ENCODE measurements at places on chromosomes 2 and 18.
A peak's percentile ranks its signal among the peaks of the same experiment; 100 is the strongest.

GRCh38 chr2:59961746-59962145 lies 591.7 kb downstream of the BCL11A start:
- DNase-seq, result no peak

DNA sequence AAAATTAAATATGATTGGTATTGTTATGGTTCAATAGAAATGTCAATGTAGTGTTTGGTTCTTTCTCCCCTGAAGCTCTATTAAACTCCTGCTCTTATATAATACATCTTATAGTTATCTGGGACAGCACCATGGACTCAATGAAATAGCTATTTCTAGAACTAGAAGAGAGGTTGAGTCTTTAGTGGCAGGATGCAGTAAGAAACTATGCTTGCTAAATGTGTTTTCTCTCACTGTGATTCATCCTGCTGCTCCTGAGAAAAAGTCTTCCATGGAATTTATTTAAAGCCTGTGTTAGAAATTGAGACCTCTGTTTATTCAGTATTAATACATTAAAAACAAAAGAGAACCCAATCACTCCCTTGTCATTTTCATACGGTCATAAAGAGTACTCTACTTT lies 61.5 kb downstream of the G6PC2 start:
- DNase-seq, result no peak

DNA sequence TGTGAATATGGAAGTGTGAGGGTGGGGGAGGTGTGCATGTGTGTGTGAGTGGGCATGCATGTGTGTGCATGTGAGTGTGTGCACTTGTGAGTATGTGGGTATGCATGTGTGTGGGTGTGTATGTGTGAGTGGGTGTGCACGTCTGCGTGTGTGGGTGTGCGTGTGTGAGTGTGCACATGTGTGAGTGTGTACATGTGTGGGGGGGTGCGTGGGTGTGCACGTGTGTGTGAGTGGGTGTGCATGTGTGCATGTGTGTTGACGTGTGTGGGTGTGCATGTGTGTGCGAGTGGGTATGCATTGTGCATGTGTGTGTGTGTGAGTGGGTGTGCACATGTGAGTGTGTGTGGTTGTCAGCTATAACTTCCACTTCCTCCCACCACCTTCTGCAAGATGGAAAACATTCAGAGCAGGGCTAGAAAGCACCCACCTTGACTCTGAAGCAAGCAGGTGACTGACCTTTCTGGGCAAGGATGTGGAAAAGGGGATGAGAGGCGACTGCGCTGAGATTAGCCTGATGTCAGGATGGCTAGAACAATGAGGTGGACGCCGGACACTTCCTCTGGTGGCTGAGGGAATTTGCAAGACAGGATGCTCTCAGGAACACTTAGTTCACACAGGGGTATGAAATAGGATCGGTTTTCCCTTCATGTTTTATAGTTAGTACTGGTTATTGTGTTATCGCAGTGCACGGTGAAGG lies 103.6 kb downstream of the ACKR3 start:
- DNase-seq, result no peak

DNA sequence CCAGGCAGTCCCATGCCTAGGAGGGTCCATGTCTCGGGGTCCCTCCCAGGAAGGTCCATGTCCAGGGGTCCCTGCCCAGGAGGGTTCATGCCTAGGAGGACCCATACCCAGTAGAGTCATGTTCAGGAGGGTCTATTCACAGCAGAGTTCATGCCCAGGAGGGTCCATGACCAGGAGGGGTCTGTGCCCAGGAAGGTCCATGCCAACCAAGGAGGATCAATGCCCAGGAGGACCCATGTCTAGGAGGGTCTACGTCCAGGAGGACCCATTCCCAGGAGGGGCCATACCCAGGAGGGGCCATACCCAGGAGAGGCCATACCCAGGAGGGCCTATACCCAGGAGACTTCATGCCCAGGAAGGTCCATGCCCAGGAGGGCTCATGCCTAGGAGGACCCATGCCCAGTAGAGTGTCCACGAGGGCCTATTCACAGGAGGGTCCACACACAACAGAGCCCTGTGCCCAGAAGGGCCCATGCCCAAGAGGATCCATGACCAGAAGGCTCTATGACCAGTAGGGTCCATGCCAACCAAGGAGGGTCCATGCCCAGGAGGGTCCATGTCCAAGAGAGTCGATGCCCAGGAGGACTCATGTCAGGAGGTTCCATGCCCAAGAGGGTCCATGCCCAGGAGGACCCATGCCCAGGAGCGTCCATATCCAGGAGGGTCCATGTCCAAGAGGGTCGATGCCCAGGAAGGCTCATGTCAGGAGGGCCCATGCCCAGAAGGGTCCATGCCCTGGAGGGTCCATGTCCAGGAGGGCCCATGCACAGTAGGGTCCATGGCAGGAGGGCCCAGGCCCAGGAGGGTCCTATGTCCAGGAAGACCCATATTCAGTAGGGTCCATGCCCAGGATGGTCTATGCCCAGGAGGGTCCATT lies 10.1 kb downstream of the GPR35 start:
- no peak for DNase-seq

DNA sequence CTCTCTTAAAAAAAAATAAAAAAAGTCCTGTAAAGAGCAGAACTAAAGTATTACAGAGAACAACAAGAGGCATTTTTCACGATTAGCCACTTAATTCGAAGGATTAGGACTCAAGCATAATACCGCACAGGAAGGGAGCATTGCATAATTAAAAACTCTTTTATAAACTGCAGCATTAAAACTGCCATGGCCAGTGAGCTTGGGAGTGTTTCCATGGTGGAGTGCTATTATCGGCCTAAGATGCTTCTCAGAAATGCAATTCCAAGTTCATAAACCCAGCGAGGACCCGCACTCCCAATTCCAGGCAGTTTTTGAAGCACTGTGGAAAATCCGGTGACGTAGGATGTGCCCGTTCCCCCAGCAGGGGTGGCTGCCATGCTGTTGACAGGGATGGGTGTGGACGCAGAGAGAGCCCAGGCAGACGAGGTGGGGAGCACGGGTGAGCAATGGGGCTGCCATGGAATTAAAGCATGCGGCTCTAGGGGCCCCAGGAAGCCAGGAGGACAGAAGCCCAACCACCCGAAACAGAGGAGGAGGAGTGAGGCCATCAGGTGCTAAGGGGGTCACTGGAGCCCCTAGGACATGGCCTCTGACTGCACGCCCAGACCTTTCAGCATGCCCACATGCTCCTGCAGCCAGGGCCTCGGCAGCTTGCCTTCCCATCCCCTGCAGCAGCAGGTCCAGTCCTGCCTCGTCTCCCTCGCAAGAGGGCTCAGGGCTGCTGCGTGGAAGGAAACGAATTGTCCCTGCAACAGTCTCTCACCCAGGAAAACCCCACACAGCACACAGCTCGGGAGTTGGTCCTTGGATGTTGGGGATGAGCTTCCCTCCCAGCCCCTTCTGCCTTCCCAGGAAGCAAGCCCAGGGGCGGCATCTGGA lies 233.4 kb downstream of the NDUFA10 start:
- no peak for DNase-seq

GRCh38 chr18:10100941-10101701 lies 187.3 kb downstream of the VAPA start:
- DNase-seq, result no peak

DNA sequence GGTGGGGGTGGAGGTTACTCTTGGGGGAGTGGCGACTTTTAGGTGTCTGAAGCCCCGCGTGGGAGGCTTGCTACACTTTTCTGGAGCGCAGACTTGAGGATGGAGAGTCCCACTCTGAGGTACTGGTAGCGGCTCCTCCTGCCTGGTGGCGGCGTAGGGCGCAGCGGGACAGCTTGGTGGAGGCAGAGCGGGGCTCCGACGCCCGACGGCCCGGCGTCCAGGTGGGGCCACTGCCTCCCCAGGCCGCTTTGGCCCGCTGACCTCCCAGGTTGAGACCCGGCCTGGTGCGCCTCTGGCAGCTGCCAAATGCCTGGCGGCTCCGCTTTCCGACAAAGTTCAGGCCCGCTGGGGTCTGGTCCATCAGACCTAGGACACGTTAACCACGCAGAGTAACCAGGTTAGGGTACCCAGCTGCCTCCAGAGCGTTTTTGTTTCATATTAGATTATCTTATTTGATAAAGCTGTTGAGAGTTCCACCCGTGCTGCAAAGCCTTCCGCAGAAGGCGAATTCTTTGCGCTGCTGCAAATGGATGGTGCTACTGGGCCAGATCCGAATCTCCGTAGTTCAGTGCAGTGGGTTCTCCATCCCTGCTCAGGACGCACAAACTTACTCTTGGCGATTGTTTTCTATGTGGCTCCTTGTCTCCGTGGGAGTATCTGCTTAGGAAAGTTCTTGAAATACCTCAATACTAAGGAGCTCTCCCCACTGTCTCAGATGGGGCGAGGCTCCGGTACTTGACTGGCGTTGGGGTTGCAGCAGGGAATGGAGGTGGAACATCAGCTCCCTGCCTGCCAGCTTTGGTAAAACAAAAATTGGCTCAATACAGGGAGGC lies 405.9 kb downstream of the XIRP2 start:
- no peak for DNase-seq

DNA sequence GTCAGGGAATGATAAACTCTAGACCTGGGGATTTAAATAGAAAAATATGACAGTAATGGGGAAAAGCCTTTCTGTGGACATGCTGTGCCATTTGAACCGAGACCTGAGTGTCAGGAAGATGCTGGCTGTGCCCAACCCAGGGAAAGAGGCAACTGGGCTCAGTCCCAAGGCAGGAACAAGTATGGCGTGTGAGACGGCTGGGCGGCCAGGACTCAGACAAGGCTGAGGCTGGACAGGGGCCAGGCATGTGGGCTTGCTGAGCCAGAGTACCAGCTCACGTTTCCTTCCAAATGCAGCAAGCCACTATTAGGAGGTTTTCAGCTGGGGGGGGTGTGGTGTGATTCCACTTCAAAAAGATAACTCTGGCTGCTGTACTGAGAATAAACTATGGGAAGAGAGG lies 92.4 kb downstream of the INPP5D start:
- DNase-seq, result no peak

DNA sequence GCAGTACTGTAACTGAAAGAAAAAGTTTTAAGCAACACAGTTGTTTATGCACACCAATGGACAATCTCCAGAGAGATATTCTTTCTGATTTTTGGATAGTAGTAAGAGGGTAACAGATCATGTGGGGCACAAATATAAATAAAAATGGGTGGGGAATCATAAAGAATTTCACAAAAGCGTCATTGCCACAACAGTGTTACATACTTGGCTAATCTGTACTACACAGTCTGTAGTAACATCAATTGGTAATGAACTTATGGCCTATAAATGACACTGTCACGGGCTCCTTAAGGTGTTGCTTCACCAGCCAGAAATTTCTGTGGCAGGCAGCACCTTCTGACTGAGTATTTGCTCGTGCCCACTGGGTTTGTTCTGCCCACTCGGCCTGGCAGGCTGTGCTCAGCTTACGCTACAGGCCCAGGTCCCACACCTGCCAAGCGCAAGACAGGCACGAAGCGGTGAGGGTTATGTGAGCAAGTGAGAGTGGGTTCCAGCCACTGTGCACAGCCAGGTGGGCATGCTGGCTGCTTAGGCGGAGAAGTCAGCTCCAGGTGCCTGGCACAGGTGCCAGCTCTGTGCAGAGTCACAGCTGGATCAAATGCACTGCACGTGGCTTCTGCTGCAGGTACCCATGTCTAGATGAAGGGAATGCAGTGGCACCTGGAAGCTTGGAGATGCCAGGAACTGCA lies 532.5 kb upstream of the SLC39A10 start:
- no peak for DNase-seq

DNA sequence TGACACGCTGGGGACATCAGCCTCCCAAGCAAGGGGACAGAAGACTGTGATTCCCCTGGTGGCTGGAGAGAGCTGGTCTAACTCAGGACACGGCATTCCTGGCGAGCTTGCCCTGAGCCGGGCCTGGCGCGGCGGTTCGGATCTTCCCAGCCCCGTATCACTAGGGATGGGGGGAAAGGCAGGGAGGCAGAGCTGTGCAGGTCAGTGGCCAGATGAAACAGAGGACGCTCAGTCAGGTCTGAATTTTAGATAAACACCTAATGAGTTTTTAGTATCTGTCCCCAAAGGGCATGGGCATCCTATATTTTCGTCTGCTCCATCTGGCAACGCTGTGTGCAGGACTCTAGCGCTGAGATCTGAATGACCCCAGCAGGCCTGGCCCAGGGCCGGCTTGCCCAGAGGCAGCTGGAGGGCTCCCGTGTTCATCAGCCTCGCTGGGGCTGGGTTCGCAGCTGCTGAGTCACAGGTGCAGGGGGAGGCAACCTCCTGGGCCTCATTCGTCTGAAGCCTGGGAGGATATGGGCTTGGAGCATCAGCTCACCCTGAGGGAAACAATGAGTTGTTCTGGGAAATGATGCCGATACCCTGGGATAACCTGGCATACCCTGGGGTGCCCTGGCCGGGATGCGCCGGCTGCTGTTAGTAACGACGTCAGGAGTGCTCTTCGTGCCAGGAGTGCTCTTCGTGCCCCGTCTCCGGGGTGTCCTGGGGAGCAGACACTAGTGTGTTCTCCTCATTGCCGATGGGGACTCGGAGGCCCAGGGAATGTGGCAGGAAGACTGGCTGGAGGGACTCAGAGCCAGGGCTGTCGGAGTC lies 48.1 kb upstream of the HPCAL1 start:
- no peak for DNase-seq

DNA sequence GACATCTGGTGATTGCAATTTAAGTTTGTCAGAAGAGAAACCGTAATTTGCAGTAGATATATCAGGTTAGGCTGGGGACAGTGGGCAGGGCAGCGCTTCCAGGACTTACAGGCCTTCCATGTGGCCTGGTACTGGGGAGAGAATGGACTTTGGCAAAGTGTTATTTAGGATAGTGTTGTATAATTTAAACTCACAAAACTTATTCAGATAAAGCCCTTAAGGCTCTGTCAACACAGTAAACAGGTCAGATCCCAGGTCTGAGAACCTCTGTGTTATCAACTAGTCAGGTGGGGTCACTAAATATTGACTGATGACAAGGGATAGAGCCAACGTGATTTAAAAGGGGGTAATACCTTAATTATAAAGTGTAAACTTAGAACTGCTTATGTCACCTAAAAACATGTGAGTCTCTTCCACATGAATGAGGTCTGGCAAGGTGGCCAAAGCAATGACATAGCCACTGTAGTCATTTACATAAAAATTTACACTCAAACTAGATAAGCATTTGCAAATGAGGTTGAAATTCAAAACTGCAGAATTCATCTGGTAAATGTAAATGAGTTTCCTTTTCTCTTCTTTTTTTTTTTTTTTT lies 80.2 kb upstream of the DNMT3A start:
- no peak for DNase-seq

DNA sequence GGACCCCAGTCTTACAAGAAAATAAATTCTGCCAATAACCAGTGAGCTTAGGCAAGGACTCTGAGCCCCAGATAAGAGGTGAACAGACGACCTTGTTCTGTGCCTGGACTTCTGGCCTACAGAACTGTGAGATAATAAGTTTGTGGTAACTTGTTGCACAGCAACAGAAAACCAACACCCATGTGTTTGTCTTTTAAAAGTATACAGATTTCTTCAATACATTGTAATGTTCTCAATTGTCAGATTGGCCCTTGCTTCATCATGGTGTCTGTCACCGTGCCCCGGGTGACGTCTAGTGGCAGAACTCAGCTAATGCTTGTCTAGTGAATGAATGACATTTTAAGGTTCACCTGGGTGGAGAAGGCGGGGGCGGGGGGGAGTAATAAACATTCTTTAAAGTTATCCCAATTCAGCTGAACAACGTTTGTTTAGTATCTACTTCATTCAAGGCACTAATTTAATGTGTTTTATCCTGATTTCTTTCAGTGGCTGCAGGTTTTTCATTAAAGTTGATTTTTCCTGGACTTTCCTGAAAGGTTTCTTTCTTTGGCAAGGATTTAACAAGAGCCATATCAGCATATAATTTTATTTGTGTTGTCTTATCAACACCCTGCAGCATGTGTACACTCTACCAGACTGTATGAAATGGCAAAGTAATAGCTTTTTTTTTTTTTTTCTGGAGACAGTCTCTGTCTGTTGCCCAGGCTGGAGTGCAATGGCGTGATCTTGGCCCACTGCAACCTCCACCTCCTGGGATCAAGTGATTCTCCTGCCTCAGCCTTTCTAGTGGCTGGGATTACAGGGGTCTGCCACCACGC lies 123.8 kb upstream of the DLX2 start:
- peak; percentile 45 for DNase-seq

GRCh38 chr18:48855422-48856377 lies 95.1 kb downstream of the SMAD7 start:
- peak; percentile 32 for DNase-seq

Measured in inflammatory macrophage treated with lipopolysaccharide for 1 hour (primary cell).